Osteoblast (primary cell): ENCODE measurements at places on chromosomes 2 and 18.

- peaks cover 10% of the 10 kb centered on the region for H3K4me1 ChIP-seq
- no peaks in the 10 kb centered on the region for H3K36me3 ChIP-seq
- H3K27me3 ChIP-seq = peaks cover 14% of the 10 kb centered on the region
- no peak for DNase-seq
- no peak overlapping the region for H3K27ac ChIP-seq
Observed at GRCh38 chr18:58178511-58178910, 134.5 kb downstream of the NEDD4L start.

GRCh38 chr2:179619947-179620467 is 241.4 kb downstream of the ZNF385B start:
- no peak overlapping the region for H3K27ac ChIP-seq
- H3K27me3 ChIP-seq = no peaks in the 10 kb centered on the region
- H3K4me3 ChIP-seq = no peak overlapping the region
- DNase-seq = no peak

GRCh38 chr2:239161711-239162140 is 239.1 kb downstream of the HDAC4 start:
- no peak overlapping the region for H3K27ac ChIP-seq
- no peaks in the 10 kb centered on the region for H3K36me3 ChIP-seq
- H3K27me3 ChIP-seq = no peaks in the 10 kb centered on the region
- H3K4me3 ChIP-seq = no peak overlapping the region
- no peak for DNase-seq

GRCh38 chr2:127254386-127254981 is 34.4 kb upstream of the CYP27C1 start:
- H3K27ac ChIP-seq = no peak overlapping the region
- peak; percentile 56 for DNase-seq
- no peaks in the 10 kb centered on the region for H3K27me3 ChIP-seq
- peaks cover 28% of the 10 kb centered on the region for H3K36me3 ChIP-seq
- H3K4me1 ChIP-seq = peaks cover 4% of the 10 kb centered on the region

- no peak overlapping the region for H3K27ac ChIP-seq
- H3K36me3 ChIP-seq = no peaks in the 10 kb centered on the region
- DNase-seq = no peak
- no peak overlapping the region for H3K4me3 ChIP-seq
- no peaks in the 10 kb centered on the region for H3K4me1 ChIP-seq
Observed at GRCh38 chr2:16738361-16739225, 73.0 kb upstream of the CYRIA start.

- H3K4me3 ChIP-seq = no peak overlapping the region
- no peak for DNase-seq
- H3K27me3 ChIP-seq = no peaks in the 10 kb centered on the region
- H3K36me3 ChIP-seq = peaks cover 17% of the 10 kb centered on the region
Observed at GRCh38 chr18:8711736-8712135, 6.4 kb downstream of the MTCL1 start.

- H3K36me3 ChIP-seq = no peaks in the 10 kb centered on the region
- H3K27me3 ChIP-seq = no peaks in the 10 kb centered on the region
- no peak overlapping the region for H3K4me3 ChIP-seq
- no peak overlapping the region for H3K27ac ChIP-seq
- DNase-seq = peak; percentile 55
- peaks cover 37% of the 10 kb centered on the region for H3K4me1 ChIP-seq
Observed at GRCh38 chr18:48871391-48872166, 79.2 kb downstream of the SMAD7 start.

DNA sequence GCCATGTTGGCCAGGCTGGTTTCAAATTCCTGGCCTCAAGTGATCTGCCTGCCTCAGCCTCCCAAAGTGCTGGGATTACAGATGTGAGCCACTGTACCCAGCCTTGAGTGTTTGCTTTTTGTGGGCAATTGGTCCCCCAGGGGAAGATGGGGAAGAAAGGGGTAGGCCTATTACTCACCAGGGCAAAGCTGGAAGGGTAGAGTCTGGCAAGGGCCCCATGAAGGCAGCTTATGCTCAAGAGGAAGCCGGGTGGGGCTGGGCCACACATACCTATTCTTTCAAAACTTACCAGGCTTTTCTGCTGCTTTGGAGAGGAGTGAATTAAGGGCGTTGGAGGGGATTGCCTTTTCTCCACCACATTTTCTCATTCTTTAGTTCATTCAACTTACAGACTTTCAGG is 24.5 kb upstream of the CD28 start:
- peak; percentile 85 for DNase-seq
- H3K4me1 ChIP-seq = peaks cover 56% of the 10 kb centered on the region
- H3K4me3 ChIP-seq = no peak overlapping the region
- no peaks in the 10 kb centered on the region for H3K36me3 ChIP-seq
- peak overlapping the region; percentile 99 for H3K27ac ChIP-seq
- H3K27me3 ChIP-seq = no peaks in the 10 kb centered on the region

DNA sequence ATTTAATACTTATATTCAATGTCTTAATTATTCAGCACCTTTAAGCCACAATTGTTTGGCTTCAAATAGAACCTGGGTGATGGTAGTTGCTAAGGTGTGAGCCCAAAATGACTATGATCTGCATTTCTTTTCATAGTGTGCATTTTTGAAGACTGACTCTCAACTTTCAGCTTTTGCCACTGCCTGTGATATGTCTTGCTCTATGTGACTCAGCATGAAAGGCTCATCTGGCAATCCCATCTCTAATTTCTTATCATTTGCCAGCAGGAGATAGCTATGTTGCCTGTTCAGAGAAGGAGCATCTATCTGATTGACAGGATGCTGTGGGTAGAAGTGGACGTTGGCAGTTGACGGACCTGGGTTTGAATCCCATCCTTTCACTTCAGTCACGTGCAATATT is 34.5 kb upstream of the CCDC93 start:
- peaks cover 24% of the 10 kb centered on the region for H3K4me1 ChIP-seq
- H3K27ac ChIP-seq = no peak overlapping the region
- no peaks in the 10 kb centered on the region for H3K36me3 ChIP-seq

- no peaks in the 10 kb centered on the region for H3K27me3 ChIP-seq
- H3K4me1 ChIP-seq = peaks cover 23% of the 10 kb centered on the region
- H3K27ac ChIP-seq = peak overlapping the region; percentile 87
- no peak for DNase-seq
- H3K4me3 ChIP-seq = no peak overlapping the region
Observed at GRCh38 chr2:215850380-215850779, 163.0 kb downstream of the MREG start.

GRCh38 chr2:68119504-68119903 is 38.2 kb upstream of the PNO1 start:
- H3K4me1 ChIP-seq = peaks cover 4% of the 10 kb centered on the region
- no peaks in the 10 kb centered on the region for H3K27me3 ChIP-seq
- no peak for DNase-seq
- no peak overlapping the region for H3K4me3 ChIP-seq
- H3K36me3 ChIP-seq = no peaks in the 10 kb centered on the region

DNA sequence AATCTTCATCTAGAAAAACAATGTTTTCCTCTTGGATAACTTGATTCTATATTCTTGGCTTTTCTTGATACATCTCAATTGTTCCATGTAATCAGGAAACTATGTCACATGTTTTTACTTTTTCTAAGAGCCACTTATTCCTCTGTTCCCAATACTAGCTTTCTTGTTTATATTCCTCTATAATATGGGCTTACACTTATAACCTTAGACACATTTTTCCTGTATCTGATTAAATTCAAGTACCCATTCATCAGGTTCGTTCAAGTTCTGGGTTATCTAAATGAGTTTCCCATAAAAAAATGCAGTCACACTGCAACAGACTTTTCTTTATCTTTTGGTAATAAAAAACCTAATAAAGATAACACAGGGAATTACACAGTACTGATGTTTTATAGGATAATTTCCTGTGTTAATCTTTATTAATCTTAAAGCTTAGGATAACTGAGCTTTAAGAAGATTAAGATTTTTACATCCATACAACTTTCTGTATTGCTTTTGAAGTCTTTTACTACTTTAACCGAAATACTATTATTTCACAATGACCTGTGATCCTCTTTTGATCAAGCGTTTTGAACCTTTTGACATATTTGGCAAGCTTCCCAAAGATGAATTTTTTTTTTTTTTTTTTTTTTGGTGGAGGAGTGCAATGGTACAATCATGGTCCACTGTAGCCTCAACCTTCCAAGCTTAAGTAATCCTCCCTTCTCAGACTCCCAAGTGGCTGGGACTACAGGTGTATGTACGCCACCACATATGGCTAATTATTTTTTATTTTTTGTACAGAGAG is 44.3 kb upstream of the C2orf66 start:
- H3K4me3 ChIP-seq = no peak overlapping the region
- no peak for DNase-seq
- H3K27me3 ChIP-seq = no peaks in the 10 kb centered on the region
- no peaks in the 10 kb centered on the region for H3K36me3 ChIP-seq

DNA sequence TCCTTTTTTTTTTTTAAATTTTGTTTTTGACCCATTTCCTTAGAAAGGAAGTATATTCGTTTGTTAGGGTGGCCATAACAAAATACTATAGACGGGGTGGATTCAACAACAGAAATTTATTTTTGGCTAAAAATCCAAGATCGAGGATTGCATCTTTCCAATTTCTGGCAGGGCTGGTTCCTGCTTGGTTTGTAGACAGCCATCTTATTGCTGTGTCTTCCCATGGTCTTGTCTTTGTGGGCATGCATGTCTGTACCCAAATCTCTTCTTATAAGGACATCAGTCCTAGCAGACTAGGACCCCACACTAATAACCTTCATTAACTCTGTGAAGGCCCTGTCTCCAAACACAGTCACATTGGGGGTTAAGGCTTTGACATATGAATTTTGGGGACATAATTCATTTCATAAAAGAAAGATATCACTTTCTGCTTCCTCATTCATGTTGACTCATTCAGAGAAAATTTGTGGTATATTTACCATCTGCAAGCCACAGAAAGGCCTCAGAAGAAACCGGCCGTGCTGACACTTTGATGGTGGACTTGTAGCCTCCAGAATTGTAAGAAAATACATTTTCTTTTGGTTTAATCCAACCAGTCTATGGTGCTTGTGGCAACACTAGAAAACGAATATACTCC is 262.1 kb downstream of the LPIN1 start:
- no peaks in the 10 kb centered on the region for H3K36me3 ChIP-seq
- peaks cover 21% of the 10 kb centered on the region for H3K4me1 ChIP-seq
- no peak for DNase-seq
- H3K27me3 ChIP-seq = no peaks in the 10 kb centered on the region
- no peak overlapping the region for H3K4me3 ChIP-seq

- no peaks in the 10 kb centered on the region for H3K36me3 ChIP-seq
- H3K4me1 ChIP-seq = no peaks in the 10 kb centered on the region
- no peak overlapping the region for H3K27ac ChIP-seq
- no peak overlapping the region for H3K4me3 ChIP-seq
Observed at GRCh38 chr2:15701341-15701907, 109.8 kb downstream of the DDX1 start.

DNA sequence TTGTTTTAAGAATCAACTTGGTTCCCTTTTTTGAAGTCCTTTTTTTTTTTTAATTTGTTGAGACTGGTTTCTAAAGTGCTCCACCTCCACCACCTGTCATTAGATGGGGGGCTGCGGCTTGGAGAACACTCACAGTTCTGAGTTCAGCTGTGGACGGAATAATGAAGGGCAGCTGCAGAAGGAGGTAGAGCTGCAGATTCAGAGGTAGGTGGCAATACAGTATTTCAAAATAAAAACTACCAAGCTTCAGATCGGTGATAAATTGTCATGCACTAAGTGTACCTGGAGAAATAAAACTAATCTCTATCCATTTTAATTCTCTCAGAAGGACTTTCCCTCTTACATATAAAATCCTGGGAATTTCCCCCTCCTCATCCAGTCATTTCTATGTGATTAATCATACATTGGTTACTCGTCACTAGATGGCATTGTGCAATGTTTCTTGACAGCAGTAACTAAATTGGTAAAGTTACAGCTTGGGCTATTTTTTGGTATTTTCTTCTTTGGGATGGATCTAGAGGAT is 81.1 kb upstream of the SLC39A10 start:
- no peak overlapping the region for H3K4me3 ChIP-seq
- peak; percentile 94 for DNase-seq
- H3K27me3 ChIP-seq = no peaks in the 10 kb centered on the region
- H3K27ac ChIP-seq = peak overlapping the region; percentile 84
- no peaks in the 10 kb centered on the region for H3K36me3 ChIP-seq

GRCh38 chr2:190318931-190319554 is 583 bp downstream of the HIBCH start:
- peak overlapping the region; percentile 89 for H3K4me3 ChIP-seq
- DNase-seq = no peak
- peaks cover 22% of the 10 kb centered on the region for H3K4me1 ChIP-seq
- H3K27me3 ChIP-seq = no peaks in the 10 kb centered on the region
- peak overlapping the region; percentile 59 for H3K27ac ChIP-seq

DNA sequence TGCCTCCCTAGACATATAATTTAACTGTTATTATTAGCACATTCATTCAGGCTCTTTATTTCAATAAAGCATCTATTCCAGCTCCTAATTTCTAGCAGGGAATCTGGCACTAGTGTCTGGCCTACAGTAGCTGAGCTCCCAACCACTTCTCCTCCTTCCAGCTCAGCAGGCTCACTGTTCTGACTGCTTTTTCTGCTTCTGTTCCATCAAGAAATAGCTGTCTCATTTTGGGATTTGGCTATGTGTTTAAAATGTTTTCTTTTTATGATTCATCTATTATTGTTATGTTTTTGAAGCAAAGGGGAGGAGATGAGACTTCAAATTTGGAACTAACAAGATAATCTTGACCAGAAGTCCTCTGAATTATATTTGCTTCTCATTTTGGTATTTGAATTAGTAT is 172.7 kb upstream of the SMAD7 start:
- peak overlapping the region; percentile 44 for H3K27ac ChIP-seq
- no peaks in the 10 kb centered on the region for H3K36me3 ChIP-seq
- H3K4me1 ChIP-seq = peaks cover 12% of the 10 kb centered on the region
- H3K4me3 ChIP-seq = no peak overlapping the region

- DNase-seq = no peak
- peaks cover 10% of the 10 kb centered on the region for H3K4me1 ChIP-seq
- no peak overlapping the region for H3K4me3 ChIP-seq
- H3K27me3 ChIP-seq = peaks cover 5% of the 10 kb centered on the region
- H3K36me3 ChIP-seq = no peaks in the 10 kb centered on the region
Observed at GRCh38 chr18:10420561-10421352, 33.7 kb upstream of the APCDD1 start.

DNA sequence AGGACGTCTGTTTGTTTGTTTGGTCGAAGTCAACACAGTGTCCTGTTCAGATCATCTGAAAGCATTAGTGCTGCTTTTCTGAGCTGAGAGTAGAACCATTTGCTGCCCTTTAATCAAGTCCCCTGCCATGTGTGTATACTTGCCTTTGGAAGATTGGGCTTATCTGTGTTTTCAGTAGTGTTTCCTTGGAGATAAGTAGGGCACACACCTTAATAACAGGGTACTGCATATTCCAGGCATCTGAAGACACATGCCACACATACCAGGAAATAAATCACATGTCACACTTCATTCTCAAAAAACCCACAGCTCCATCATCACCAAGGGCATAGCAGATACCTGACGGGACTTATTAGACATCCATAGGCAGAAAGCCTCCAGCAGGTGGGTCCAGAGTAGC is 157.4 kb downstream of the SOX11 start:
- H3K4me3 ChIP-seq = no peak overlapping the region
- H3K4me1 ChIP-seq = no peaks in the 10 kb centered on the region
- H3K27ac ChIP-seq = no peak overlapping the region
- H3K27me3 ChIP-seq = no peaks in the 10 kb centered on the region

GRCh38 chr18:45441110-45441847 is 174.0 kb upstream of the SLC14A2 start:
- H3K36me3 ChIP-seq = no peaks in the 10 kb centered on the region
- H3K4me3 ChIP-seq = no peak overlapping the region
- no peak for DNase-seq
- no peak overlapping the region for H3K27ac ChIP-seq
- no peaks in the 10 kb centered on the region for H3K4me1 ChIP-seq
